CD4-positive, alpha-beta T cell treated with Interleukin-17A for 1 hour (primary cell): ENCODE measurements at places on chromosomes 5 and 9.

- no peak for DNase-seq
Measured at GRCh38 chr5:38151878-38152277, 106.5 kb upstream of the EGFLAM start.

- no peak for DNase-seq
Measured at GRCh38 chr9:27183701-27184100, 74.7 kb downstream of the TEK start.

GRCh38 chr5:136042665-136043121 is 13.9 kb downstream of the TGFBI start:
- DNase-seq = no peak

DNA sequence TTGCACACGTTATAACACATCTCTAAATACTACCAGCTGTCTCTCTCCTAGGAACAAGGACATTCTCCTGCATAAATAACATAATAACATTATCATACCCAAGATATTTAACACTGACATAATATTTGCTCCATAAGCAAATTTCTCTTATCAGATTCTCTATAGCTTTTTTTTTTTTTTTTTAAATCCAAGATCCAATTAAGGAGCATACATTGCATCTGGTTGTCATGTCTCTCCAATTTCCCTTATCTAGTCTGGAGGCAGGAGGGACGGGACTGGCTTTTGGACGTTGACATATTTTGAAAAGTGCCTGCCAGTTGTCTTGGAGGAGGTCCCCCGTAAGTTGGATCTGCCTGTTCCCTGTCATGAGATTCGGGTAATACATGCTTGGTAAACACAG is 76.6 kb downstream of the RAPGEF1 start:
- no peak for DNase-seq
